ENCODE measurements at places on chromosomes 6 and 20. TPM values are rescaled to one million over a fixed set of nuclear protein-coding genes. Genes with fewer than 3 reads are reported as not detected.

GRCh38 chr20:57400821-57401564 is 9.8 kb downstream of the RBM38 start:
- peak; percentile 66 for DNase-seq

DNA sequence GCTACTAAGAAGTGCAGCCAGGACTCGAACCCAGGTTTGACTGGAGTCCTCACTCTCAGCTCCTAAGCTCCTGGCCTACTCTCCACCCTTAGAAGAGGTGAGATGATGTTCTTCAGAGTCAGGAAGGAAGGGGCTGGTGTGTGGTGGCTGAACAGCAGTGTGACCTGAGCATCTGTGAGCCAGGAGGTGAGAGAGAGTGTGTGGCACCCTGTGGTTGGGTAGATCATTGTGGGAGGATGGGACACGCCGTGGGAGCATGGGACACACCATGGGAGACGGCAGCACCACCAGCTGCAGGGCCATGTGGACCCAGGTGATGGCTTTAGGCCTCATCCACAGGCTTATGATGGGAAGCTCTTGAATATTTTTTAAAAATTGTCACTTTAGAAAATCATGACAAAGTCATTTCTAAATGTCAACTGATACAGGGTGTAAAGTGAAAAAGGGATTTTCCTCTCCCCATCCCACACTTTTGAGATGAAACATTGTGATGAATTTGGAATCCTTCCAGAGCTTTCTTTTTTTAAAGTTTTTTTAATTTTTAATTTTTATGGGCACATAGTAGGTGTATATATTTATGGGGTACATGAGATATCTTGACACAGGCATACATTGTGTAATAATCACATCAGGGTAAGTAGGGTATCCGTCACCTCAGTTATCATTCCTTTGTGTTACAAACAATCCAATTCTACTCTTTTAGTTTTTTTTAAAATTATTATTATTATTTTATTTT is 31.6 kb downstream of the SRC start:
- no peak for DNase-seq

- DNase-seq, result peak; percentile 42
These were observed 489 bp downstream of the TBX18 start for GRCh38 chr6:84763886-84764331.

DNA sequence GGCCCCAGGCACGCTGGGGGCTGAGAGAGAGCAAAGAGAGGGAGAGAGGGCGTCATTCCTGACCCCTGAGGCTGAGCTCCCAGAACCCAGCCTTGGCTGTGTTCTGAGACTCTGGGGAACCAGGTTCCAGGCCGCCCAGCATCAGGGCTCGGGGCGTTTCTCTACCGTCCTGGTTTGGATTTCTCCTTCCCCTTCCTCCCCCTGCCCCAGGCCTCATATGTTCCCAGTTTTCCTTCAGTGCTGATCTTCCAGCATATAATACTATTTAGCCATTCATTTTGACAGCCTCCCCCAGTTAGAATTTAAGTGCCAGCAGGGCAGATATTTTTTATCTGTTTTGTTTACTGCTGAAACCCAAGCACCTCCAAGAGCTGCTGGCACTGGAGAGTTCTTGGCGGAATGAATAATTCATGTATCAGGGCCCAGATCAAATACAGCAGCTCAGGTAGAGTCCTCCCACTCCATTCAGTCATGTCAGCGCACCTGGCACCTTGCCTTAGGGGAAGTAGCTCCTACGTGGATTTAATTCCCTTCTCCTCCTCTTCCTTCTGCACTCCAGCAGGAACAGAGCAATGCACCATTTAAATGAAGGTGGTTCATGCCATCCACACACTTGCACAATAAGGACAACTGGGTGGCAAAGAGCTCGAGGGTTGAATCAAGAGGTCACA is 23.4 kb upstream of the FRMD1 start:
- peak; percentile 73 for DNase-seq

GRCh38 chr6:16903470-16903869 is 142.2 kb upstream of the ATXN1 start:
- DNase-seq, result no peak

- DNase-seq, result peak; percentile 41
These were observed 3.9 kb downstream of the HMGA1 start for GRCh38 chr6:34240329-34241248.

GRCh38 chr20:34525709-34526416 is 9.6 kb downstream of the DYNLRB1 start:
- DNase-seq, result peak; percentile 20

- peak; percentile 34 for DNase-seq
These were observed 373.1 kb upstream of the SOX4 start for GRCh38 chr6:21220271-21220987.

Gene TSPO2
- not detected for total RNA-seq

Gene PRSS16
- 5.0 TPM for total RNA-seq
